Fibroblast of villous mesenchyme (primary cell): ENCODE measurements at places on chromosomes 5 and 9.

DNA sequence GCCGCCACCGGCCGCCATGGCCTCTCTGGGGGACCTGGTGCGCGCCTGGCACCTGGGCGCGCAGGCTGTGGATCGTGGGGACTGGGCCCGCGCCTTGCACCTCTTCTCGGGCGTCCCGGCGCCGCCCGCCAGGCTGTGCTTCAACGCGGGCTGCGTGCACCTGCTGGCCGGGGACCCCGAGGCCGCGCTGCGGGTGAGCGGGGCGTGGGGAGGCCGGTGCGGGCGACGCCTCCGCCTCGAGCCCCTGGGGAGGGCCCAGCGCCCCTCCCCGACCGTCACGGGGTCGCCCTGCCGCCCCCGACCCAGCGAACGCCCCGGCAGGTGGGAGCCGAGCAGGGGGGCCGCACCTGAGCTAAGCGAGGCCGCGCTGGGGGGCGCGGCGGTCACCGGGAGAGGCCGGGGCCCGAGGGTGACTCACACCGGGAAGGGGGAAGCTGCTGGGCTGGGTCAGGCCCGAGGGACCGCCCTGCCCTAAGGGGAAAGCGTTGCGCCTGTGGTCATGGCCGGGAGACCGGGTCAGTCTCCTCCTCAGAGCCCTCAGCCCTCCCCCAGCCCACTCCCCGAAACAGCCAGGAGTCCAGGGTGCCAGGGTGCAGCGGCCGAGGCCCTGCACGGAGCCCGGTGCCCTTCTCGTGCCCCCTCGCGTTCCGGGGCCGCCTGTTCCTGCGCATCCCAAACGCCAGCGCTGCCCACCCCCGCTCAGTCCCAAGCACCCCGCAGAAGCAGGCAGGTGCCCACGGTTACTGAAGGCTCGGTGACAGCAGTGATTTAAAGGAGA, 510 bp downstream of the NOXA1 start:
- no peak for DNase-seq

DNA sequence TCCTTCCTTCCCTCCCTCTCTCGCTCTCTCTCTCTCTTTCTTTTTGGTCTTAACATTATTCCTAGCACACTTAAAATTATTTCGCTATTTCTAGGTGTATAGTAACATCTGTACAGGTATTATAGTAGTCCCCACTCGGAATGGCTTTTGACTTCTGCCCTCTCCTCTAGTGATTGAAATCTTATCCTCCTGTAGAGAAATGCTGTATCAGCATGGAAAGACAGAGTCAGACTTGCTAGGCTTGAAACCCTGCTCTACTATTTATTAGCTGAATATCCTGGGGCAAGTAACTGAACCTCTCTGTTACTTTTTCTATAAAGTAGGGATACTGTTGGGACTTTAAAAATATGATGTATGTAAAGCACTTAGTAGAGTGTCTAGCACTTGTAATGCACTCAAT, 681.9 kb upstream of the C9orf72 start:
- no peak for DNase-seq

- DNase-seq: no peak
Measured at GRCh38 chr9:16303506-16303905, 567.0 kb downstream of the BNC2 start.

DNA sequence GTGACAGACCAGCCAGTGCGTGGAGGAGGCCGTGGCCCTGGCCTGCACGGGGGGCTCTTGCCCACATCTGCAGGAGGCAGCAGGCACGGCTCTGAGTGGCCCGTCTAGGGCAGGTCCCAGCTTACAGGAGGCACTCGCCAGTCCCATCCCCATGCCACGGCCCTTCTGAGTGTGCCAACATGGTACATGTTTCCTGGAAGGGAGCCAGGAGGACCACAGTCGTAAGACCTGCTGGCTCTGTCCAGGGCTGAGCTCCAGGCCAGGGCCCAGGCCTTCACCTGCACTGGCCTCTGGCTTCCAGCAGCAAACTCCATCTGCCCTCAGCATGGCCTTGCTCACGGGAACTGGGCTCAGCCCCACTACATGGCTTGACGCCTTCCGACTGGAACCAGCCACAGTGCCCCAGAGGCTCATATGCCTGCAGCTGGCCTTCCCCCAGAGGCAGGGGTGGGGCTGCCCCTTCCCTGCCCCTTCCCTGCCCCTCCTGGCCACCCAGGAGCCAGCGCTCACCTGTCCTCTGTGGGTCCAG, 3.8 kb downstream of the NKD2 start:
- no peak for DNase-seq

DNA sequence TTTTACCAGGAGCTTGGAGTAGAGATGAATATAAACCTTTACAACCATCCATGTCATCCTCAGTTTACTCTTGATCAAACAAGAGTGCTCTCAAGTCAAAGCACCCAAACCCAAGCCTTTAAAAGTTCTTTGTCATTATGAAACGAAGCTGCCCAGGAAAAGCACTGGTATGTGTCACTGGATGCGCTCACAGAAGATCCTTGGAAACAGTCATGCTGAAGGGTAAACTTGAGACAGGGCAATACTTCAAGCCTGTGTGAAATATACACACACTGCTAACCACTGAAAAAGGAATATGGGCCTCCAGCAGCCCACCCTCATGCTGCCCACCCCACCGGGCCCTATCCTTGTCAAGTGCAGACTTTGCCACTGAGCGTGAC, 84.5 kb downstream of the PRRT1B start:
- no peak for DNase-seq

DNA sequence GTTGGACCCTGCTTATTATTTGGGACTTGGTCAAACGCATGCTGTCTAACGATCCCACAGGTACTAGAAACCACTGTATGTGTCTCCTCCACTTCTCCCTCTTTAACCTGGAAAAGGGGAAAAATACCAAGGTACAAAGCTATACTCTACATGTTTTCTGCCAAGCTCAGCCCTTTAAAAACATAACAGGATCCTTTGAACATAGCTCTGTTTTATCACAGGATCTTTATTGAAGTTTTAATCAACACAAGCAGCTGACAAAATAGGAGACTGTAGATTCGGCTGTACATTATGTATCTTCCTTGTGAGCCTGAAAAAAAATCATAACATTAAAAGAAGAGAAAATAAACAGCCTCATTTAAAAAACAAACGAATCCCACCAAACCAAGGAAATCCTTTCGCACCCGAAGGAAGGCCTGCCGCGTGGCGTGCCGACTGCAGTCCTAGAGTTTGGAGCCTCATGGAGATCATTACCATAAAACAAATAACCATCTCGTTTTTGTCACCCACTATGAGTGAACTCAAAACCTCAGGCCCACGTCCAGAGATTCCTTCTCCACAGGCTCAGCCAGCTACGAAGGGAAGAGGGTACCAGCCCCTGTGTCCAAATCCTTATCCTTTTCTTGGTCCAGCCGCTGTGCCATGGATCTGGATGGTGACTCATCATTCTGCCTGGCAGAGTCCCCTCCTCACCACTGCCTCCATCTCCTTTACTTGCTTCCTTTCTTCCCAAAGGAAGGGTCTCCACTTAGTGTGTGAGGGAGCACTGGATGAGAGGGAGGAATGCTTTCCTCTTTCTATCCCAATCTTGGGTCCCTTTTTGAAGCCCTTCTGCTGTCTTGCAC, 651.1 kb downstream of the CCDC171 start:
- peak; percentile 72 for DNase-seq

GRCh38 chr5:148383564-148384379, at the start of gene FBXO38:
TSS of gene FBXO38 (plus strand) at chr5:148383958. CDS start at chr5:148394777, 10,819 bp downstream.
- DNase-seq: peak; percentile 96

- no peak for DNase-seq
Measured at GRCh38 chr5:135315386-135315785, 83.6 kb downstream of the MACROH2A1 start.

DNA sequence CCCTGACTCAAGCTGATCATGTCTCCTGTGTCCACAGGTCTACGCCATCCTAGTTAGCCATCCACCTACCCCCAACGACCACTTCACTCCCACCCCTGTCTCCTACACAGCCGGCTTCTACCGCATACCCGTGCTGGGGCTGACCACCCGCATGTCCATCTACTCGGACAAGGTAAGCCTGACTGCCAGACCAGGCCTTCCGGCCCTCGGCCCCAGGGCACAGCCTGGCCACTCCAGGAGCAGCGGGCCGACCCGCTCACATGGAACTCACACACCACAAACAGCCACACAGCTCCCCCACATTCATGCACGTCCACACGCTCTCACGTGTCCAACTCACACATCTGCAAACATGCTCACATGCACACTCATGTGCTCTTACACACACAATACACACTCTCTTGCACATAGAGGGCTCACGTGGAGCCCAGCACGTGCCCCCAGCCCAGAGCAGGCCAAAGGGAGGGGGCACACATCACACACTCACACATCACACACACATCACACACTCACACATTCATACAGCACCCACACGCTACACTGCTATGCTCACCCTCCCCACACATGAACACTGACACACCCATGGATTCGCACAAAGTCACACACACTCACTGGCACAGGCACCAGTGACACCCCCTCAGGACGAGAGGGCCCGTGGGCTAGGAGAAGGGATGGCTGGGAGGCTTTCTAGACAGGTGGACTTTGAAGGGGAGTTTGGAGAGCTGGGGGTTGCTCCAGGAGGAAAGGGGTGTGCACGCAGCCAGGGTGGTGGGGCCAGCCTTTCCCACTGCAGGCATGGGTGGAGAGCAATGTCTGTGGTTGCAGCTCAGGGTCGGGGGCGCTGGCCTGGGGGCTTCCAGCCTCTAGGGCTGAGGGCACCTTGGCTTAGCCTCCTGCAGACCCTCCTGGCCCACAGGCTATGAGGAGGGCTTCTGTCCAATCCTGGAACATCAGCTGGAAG, 3.3 kb downstream of the GRIN1 start:
- DNase-seq: no peak

DNA sequence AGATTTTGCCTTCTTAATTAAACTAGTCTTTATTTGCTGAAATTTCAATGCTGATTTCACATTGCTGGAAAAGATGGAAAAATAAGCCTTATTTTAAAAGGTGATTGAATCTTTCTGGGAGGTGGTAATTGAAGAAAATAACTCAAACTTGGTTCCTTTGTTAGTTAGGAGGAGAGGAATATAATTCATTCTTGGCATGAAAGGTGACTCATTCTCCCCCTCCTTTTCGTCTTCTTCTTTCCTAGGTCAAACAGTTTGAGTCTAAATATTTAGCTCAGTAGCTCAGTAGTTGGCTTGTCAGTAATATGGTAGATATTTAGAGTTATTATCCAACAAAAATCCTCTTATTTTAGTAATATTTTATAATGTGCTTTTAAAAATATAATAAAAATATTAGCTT, 353.9 kb upstream of the MEF2C start:
- DNase-seq: no peak

GRCh38 chr5:15544039-15544438, 44.1 kb downstream of the FBXL7 start:
- no peak for DNase-seq

DNA sequence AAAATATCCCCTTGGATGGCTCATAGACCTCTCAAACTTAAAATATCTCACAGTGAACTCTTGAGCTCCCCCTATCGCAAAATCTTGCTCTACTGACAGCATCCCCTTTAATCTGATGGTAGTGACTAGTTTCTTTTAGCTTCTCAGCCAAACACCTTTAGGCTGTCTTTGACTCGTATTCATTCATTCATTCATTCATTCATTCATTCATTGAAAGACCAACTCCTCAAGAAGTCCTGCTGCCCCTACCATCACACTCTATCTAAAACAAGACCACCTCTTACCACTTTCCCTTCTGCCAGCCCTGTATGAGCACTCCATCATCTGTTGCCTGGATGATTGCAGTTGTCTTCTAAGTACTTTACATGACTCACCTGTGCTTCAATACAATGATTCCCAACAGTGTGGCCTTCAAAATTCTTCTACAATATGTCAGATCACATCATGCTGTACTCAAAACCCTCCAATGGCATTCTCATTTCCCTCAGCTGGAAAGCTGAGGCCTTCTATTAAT, 46.8 kb downstream of the ITGA2 start:
- DNase-seq: no peak

GRCh38 chr9:75599126-75599525, 291.3 kb upstream of the PCSK5 start:
- no peak for DNase-seq

- no peak for DNase-seq
Measured at GRCh38 chr9:93193388-93194220, 9.7 kb downstream of the WNK2 start.

DNA sequence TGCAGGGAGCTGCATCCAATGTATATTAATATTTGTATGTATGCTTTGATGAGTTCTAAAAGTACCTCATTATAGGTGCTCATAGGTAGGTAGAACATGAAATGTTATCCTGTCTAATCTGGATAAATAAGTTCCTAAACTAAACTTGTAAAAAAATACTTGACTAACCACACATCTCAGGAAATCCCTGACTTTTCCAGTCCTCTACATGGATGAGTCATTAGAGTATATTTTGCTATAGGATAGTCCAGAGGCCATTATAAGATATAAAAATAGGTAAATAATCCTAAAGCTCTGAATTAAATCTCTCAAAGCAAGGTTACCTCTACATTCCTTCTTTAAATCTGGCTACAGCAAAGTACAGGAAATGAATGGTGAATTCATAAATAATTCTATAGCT, 404.3 kb downstream of the RAB3C start:
- DNase-seq: no peak

DNA sequence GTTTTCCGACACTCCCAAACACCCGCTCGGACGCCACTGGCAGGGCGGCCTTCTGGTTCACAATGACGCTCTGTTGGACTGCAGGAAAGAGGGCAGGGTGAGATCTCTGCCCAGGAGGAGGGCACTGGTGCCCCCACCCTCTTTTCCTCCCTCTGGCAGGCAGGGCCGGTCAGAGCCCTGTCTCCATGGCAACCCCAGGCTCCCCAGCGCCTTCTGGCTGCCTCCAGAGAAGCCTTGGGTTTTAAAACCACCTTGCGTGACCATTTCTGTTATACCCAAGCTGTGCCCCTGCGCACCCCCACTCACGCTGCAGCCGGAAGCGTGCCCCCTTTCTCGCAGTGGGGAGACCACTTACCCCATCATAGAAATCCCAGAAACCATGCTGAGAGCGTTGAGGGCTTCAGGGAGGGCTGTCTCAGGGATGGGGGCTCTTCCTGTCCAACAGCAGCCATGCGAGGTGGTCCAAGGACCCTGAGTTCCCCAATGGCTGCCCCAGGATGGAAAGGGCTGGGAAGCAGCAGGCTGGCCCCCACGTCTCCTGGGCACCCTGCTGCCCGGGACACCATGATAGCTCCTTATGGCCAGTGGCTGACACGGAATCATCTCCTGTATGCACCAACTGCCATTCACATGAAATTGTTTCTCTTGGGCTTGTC, 7.3 kb downstream of the C9orf50 start:
- no peak for DNase-seq

DNA sequence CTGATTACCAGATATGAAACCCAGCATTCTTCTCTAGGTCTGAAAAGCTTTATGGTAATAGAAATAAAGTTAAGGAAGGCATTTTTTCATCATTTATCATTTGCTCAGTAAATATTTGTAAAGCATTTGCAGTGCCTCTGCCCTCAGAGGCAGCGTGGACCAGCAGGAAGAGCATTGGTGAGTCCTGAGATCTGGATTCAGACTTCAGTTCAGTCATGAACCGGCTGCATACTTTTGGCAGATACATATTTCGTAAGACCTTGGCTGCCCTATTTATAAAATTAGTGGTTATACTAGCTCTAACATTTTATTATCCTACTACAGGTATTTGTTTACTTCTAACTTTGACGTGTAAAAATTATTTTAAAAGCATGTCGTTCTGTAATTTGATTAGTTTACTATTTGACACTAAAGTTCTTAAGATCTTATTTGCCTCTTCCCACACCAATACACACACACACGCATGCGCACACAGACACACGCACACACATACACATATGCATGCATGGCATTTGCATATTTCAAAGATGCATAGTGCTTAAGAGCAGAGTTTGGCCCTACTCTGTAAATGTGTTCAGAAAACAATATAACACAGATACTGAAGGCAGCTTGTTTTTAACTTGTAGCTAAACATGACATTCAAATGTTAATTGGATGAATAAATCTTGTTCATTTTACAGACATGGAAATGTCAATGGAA, 101.9 kb downstream of the RPS23 start:
- DNase-seq: no peak
